Left cardiac atrium (tissue), 4 donors: ENCODE measurements at places on chromosomes 6 and 20. TPM values are rescaled to one million over a fixed set of nuclear protein-coding genes. Genes with fewer than 3 reads are reported as not detected.
A peak's percentile ranks its signal among the peaks of the same experiment; 100 is the strongest.

OTOR gene
- not detected for total RNA-seq

- DNase-seq, result peak; percentile 40
Measured at GRCh38 chr6:42696526-42697267, 25.7 kb downstream of the PRPH2 start.

DNA sequence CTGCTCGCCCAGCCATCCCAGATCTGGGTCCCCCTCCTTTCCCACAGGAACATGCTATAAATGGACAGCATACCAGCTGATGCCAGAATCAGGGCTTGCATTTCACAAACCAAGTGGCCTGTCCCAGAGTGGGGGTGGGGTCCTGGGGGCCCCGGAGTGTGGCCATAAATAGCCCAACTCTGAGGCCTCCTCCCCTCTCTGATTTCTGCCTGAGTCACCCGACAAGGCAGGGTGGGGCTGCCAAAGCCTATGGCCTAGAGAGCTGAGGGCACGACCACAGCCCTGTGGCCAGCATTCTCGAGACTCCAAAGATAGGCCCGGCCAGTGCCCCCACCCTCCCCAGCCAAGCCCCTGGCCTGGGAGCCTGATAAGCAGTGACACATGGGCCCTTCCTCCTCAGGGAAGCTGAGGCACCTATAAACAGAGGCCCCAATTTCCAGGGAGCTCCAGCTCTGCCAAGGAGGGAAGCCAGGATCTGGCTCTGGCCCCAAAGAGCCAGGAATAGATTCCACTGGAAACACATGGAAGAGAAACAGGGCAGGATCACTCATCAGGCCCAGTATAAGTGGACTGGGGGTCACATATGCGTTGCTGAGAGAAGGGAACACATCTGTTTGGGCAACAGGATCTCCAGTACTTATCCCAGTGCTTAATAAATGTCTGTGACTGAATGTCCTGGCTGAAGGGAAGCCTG lies 20.3 kb downstream of the SNTA1 start:
- peak; percentile 84 for DNase-seq

DNA sequence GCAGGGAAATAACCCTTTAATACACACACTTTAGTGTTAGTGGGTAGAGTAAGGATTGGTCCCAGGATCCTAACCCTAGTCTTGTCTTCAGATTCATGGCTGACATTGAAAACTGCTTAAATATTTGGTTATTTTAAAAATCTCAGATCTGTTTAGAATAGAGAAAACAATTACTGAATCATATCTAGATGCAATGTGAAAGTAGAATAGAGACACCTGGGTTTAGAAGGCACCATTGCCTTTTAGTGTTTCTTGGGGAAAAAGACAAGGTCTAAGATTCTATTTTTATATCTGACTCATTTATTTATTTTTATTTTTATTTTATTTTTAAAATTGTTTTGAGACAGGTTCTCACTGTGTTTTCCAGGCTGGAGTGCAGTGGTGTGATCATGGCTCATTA lies 6.0 kb downstream of the DDX43 start:
- DNase-seq, result no peak

DNA sequence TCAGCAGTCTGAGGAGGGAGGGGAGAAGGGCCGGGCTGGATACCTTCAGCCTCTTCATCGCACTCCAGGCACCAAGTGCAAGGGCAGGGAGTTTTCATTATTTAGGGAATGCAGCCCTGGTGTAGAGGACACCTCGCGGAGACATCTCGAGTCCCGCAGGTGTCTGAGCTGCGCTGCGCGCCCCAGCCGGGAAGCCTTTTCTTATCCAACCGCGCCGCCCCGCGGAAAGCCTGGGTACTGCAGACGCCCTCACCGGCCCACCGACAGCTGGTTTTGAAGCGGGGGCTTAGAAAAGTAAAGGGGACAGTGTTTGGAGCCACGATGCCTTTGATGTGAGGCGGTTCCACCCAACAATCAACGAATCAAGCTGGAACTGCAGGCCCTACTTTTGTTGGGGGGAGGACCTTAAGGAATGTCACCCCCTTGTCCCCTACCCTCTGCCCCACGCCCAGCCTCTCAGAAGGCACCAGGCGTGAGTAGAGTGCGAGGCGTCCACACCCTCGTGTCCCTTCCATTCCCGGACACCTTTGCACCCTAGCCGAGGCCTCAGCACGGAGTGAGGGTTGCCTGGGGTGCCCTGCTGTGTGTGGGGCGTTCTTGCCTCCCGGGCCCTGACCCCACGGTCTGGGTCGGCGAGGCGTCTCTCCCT lies 8.6 kb downstream of the NKX2-2 start:
- peak; percentile 71 for DNase-seq

DNA sequence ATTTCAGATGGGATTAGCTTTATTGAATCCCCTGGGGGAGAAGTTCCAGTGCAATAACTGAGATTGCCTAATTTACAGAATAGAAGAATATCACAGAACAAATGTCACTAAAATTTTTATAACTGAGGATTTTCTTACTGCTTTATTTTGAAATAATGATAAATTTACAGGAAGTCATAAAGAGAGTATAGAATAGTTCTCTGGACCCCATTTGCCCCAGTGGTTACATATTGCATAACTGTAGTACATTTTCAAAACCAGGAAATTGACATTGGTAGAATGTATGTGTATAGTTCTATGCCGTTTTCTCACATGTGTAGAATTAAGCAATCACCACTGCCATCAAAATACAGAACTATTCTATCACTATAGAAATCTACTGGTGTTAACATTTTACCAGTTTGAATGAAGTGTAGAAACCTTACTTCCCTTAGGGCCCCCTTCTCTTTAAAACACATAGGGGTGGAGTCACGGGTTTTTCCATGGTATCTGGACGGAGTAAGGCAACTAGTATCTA lies 18.3 kb downstream of the KIF6 start:
- DNase-seq, result no peak

- peak; percentile 83 for DNase-seq
Measured at GRCh38 chr20:21901470-21902275, 196.2 kb downstream of the PAX1 start.

FOXP4 gene
- 18.4 TPM for total RNA-seq

GRCh38 chr6:109722564-109723254 lies 31.6 kb downstream of the FIG4 start:
- DNase-seq, result no peak

- DNase-seq, result no peak
Measured at GRCh38 chr6:157135691-157136090, 187.6 kb downstream of the TMEM242 start.

DNA sequence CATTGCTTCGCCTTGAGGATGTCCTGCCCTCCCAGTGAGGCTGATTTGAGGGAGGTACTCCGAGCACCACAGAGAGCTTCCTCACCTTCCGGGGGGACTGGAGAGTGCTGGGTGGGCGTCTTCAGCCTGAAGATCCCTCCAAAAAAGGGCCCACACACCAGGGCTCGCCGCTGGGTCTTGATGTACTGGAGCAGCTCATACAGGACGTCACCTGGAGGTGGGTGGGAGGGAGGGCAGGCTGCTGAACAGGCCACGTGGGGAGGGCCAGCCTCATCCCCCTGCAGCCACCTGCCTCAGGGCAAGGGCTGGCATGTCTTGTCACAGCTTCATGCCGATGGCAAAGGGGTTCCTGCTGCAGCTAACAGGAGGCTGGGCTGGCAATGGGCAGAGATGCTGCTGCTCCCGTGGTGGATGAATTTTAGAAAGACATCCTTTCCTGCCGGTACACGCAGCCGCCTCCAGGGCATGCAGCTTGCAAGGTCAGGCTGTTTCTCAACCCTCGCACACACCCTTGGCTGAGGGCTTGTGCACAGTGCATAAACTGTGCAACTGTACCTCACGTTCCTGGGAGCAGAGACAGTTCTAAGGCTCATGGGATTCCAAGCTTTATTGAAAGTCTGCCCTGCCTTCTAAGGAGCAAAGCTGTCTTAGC lies 14.0 kb downstream of the ETV7 start:
- DNase-seq, result no peak

PRDM13 gene
- total RNA-seq, result not detected

DNA sequence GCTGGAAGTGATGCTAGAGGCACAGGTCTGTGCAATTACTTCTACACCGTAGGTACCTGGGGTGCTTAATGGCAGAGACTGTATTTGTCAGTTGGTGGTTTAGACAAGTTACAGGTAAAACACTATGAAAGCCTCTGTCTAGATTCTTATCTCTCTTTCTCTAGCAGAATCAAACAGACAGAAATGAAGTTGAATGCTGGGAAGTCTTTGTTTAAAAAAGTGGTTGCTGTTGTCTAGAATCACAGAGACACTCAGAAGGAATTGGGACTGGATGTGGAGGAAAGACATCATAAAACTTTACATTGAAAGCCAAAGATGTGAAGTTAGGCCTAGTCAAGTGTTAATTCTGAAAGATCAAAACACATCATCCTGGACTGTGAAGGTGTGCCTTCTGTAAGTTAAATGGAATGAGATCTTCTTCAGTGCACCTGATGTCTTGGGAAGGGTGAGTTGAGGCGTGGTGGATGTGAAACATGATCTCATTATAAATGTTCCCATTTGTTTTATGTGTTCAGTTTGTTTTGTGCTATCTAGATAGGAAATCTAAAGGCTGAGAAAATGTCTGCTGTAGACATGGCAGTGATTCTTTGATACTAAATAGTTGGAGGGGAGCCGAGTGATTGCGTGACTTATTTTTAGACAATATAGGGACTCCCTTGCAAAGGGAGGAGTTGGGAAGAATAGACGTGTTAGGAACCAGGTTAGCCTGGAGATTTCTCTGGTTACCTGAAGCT lies 290.2 kb downstream of the SOX4 start:
- no peak for DNase-seq

PLAGL2 gene
- 8.0 TPM for total RNA-seq

GRCh38 chr6:159943101-159943632 lies 25.7 kb upstream of the IGF2R start:
- DNase-seq, result peak; percentile 32

AGER gene
- total RNA-seq, result 2.8 TPM
